ENCODE measurements at places on chromosomes 4 and X.

GRCh38 chrX:5971300-5971699, 257.4 kb downstream of the NLGN4X start:
- DNase-seq: no peak

- no peak for DNase-seq
These were observed 456.7 kb downstream of the GRID2 start for GRCh38 chr4:92760433-92760832.

- DNase-seq: no peak
These were observed 67.1 kb downstream of the PGRMC2 start for GRCh38 chr4:128220286-128221235.

GRCh38 chrX:39915596-39915995, 182.2 kb downstream of the BCOR start:
- no peak for DNase-seq

GRCh38 chrX:15929194-15929593, 74.6 kb upstream of the AP1S2 start:
- no peak for DNase-seq
